CD4-positive, alpha-beta T cell (primary cell): ENCODE measurements at places on chromosomes 3 and 15.

GRCh38 chr15:86620157-86620556 lies 540.5 kb downstream of the AGBL1 start:
- H3K27me3 ChIP-seq = no peaks in the 10 kb centered on the region
- H3K4me3 ChIP-seq = no peak overlapping the region
- peaks cover 36% of the 10 kb centered on the region for H3K4me1 ChIP-seq
- DNase-seq = no peak
- H3K36me3 ChIP-seq = no peaks in the 10 kb centered on the region
- H3K27ac ChIP-seq = no peak overlapping the region

- H3K4me3 ChIP-seq = peak overlapping the region; percentile 97
- no peak for DNase-seq
- H3K36me3 ChIP-seq = peaks cover 10% of the 10 kb centered on the region
- H3K27me3 ChIP-seq = no peaks in the 10 kb centered on the region
- peaks cover 15% of the 10 kb centered on the region for H3K4me1 ChIP-seq
Measured at GRCh38 chr15:22839046-22839695, 705 bp downstream of the NIPA2 start.

GRCh38 chr3:30855400-30856292 lies 38.8 kb downstream of the GADL1 start:
- no peaks in the 10 kb centered on the region for H3K4me1 ChIP-seq
- no peaks in the 10 kb centered on the region for H3K27me3 ChIP-seq
- H3K4me3 ChIP-seq = no peak overlapping the region
- no peak overlapping the region for H3K27ac ChIP-seq
- H3K36me3 ChIP-seq = no peaks in the 10 kb centered on the region

DNA sequence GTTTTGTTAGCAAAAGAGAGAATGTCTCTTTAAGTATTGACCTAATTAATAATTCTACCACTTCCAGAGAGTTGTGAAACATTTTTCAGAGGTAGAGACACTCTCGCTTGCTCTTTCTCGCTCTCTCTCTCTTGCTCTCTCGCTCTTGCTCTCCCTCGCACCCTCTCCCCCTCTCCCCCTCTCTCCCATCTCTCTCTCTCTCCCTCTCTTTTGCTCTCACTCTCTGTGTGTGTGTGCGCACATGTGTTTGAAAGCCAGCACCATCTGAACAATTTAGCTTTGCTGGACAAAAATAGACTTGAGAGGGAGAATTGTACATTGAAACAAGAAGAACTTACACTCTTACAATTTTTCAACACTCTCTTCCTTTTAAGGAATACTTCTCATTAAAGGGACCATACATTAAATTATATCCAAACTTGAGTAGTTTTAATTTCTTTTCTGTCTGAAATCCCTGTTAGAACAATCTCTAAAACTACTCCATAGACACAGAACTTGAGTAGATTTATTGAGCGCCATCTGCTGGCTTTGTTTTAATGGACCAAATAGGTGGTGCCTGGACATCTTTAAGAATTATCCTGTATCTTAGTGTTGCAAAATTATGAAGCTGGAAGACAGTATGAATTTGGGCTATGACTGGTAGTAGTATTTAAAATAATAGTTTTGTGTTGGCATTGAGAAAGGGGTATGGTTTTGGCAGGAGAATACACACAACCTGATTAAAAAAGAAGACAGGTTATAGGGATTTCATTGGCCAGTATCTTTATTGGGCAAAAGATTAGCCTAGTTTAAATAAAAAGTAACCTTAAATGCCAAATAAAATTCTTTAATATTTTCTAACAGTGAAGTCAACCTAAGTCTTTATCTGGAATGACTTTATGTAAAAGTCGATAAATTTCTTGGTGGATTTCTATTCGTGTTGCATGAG lies 124.6 kb downstream of the AKAP13 start:
- H3K4me1 ChIP-seq = peaks cover 16% of the 10 kb centered on the region
- no peaks in the 10 kb centered on the region for H3K27me3 ChIP-seq
- peak; percentile 12 for DNase-seq

- H3K36me3 ChIP-seq = no peaks in the 10 kb centered on the region
- H3K27me3 ChIP-seq = no peaks in the 10 kb centered on the region
- H3K4me1 ChIP-seq = no peaks in the 10 kb centered on the region
Measured at GRCh38 chr3:178078953-178079352, 457.3 kb upstream of the KCNMB2 start.

GRCh38 chr3:105274958-105275357 lies 91.8 kb upstream of the ALCAM start:
- no peak overlapping the region for H3K27ac ChIP-seq
- no peak overlapping the region for H3K4me3 ChIP-seq
- H3K36me3 ChIP-seq = no peaks in the 10 kb centered on the region
